ENCODE measurements at places on chromosomes 7 and 10.
A peak's percentile ranks its signal among the peaks of the same experiment; 100 is the strongest.

- no peak for DNase-seq
Observed at GRCh38 chr10:68957284-68957615, 1.3 kb downstream of the DDX21 start.

- DNase-seq: no peak
Observed at GRCh38 chr10:86538547-86538946, 17.0 kb upstream of the WAPL start.

DNA sequence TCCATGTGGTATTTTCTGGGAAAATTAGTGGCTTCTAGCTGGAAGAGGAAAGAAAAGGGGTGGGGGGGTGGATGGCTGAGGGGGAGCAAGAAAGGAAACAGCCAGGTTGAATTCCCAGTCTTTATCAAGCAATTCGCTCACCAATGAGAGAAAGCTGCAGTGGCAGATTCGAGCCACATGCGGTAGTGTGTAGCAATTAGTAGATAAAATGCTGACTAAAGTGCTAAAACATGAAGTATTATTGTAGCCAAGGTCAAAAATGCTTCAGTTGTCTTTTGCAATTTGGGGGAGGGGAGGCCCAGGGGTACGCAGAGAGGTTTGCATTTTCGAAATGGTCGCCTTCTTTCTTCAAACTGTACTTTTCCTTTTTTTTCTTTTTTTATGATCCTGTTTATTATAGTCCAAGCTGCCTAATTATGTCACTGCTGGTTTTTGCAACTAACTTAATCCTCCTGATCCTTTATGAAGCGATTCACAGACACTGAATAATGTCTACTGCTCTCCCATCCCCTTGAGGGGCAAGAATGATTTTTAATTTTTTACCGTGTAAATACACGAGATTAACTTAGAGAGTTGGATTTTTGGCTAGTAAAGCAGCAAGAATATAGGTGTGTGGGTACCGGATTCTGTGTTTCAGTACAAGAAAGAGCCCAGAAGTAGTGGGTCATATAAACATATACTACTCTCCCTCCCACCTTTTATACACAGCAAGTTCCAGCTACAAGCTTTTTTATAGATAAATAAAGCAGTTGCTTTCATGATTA lies 3.6 kb upstream of the ARID5B start:
- peak; percentile 22 for DNase-seq

- DNase-seq: no peak
Observed at GRCh38 chr7:41630741-41631140, 72.1 kb downstream of the INHBA start.

- no peak for DNase-seq
Observed at GRCh38 chr10:93821051-93821772, 63.5 kb downstream of the LGI1 start.

GRCh38 chr10:133158437-133158755 lies 1.6 kb upstream of the KNDC1 start:
- no peak for DNase-seq

DNA sequence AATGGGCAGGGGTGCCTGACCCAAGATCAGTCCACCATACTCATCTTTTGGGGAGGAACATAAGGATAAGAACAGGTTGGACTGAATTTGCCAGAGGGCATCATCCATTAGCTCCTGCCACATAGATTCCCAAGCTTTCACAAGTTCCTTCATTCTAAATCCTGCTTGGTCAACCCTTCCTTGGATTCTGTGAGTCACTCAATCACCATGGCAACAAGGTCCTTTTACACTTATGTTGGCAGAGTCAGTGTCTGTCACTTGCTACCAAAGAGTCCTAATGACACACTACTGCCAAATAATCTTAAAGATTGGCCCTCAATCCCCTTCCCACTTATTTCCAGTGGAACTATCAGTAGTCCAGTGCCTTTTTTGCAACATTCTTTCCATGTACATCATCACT lies 5.0 kb upstream of the LGI1 start:
- no peak for DNase-seq

- no peak for DNase-seq
Observed at GRCh38 chr7:82376739-82377138, 66.8 kb downstream of the CACNA2D1 start.

DNA sequence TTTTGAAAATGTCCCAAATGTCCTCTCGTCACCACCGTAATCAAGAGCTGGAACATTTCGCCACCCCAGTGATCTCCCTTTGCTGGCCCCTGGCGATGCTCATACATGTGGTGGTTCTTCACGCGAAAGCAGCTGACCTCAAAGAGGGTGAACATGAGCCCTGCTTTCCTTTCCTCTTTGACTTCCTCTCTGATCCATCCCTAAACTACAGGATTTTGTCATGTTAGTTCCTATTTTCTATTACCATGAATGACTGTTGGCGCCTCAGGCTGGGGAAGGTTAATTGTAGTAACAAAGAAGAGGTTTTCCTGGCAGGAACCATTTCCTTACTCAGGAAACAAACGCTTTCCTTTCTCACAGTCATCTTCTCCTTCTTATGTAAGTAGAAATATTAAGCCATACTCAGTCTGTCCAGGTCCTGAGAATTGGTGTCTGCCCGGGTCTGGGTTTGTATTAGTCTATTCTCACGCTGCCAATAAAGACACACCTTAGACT lies 114.5 kb downstream of the INSYN2A start:
- DNase-seq: no peak

- no peak for DNase-seq
Observed at GRCh38 chr10:132061030-132061429, 4.7 kb upstream of the JAKMIP3 start.

- no peak for DNase-seq
Observed at GRCh38 chr7:79520543-79520942, 67.1 kb upstream of the MAGI2 start.

DNA sequence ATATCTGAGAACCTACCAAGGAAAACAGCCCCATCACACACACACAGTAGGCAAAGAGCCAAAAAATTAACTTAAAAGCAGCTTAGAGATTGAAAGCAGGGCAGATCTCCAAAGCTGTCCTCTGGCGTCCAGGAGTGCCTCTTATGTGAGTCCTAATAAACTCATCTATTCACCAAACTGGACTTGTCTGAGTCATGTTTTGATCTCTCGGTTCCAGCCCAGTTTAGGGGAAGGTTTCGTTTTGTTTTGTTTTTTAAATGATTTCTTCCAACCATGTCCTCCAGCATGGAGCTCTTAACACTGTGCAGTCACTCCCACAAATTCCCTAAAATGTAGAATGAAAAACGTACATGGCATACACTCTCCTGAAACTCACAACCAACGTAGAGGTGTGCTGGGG lies 6.7 kb upstream of the PRSS37 start:
- no peak for DNase-seq

- DNase-seq: no peak
Observed at GRCh38 chr7:33854178-33854577, 51.2 kb upstream of the BMPER start.

GRCh38 chr7:107233174-107233573 lies 64.4 kb downstream of the HBP1 start:
- DNase-seq: no peak

- no peak for DNase-seq
Observed at GRCh38 chr10:102752934-102753664, 9.4 kb downstream of the WBP1L start.

- DNase-seq: no peak
Observed at GRCh38 chr10:11797847-11798633, 25.1 kb upstream of the PROSER2 start.

DNA sequence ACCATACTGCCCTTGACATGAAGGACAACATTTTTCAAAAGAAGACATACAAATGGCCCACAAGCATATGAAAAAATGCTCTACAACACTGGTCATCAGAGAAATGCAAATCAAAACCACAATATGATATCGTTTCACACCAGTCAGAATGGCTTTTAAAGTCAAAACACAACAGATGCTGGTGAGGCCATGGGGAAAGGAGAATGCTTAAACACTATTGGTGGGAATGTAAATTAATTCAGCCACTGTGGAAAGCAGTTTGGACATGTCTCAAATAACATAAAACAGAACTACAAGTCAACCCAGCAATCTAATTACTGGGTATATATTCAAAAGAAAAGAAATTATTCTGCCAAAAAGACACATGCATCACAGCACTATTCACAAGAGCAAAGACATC lies 4.2 kb upstream of the NT5C3A start:
- DNase-seq: no peak

- no peak for DNase-seq
Observed at GRCh38 chr10:125779403-125780327, 4.0 kb upstream of the MMP21 start.

GRCh38 chr7:140685407-140686087 lies 11.0 kb upstream of the NDUFB2 start:
- DNase-seq: no peak

- peak; percentile 29 for DNase-seq
Observed at GRCh38 chr7:8436965-8437364, 3.6 kb downstream of the NXPH1 start.

DNA sequence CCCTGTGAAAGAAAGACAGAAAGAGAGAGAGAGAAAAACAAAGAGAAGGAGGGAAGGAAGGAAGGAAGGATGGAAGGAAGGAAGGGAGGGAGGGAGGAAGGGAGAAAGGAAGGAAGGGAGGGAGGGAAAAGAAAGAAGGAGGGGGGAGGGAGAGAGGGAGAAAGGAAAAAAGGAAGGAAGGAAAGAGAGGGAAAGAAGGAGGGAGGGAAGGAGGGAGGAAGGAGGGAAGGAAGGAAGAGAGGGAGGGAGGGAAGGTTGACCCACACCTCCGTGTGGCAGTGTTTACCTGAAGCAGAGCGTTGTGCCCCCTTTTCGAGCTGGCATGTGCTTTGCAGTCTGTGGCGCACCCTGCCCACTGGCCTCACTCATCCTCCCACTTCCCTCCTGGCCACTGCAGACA lies 12.3 kb upstream of the MPP7 start:
- no peak for DNase-seq

GRCh38 chr10:100515612-100516011 lies 4.0 kb downstream of the SEC31B start:
- DNase-seq: no peak

- no peak for DNase-seq
Observed at GRCh38 chr10:29227201-29227600, 61.7 kb upstream of the LYZL1 start.

- DNase-seq: peak; percentile 85
Observed at GRCh38 chr7:50359995-50360925, 55.7 kb downstream of the IKZF1 start.

DNA sequence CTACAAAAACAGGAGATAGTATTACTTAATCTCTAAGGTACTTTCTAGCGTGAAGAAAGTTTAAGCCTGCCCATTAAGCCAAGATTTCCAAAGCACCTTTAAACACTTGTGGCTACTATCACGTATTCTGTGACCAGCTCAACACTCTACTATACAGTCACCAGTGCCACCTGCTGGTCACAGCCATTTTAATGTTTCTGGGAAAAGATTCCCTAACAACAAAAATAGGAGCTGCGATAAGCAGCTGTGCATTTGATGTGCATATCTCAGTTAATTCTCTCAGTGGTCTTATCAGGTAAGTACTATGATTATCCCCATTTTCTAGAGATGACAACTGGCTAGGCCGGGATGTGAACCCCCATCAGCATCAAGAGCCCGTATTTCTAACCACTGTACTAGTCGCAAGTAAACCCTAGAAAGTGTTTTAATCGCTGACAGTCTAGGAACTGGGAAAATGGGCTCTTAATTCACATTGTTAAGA lies 860 bp downstream of the SEC31B start:
- peak; percentile 63 for DNase-seq

DNA sequence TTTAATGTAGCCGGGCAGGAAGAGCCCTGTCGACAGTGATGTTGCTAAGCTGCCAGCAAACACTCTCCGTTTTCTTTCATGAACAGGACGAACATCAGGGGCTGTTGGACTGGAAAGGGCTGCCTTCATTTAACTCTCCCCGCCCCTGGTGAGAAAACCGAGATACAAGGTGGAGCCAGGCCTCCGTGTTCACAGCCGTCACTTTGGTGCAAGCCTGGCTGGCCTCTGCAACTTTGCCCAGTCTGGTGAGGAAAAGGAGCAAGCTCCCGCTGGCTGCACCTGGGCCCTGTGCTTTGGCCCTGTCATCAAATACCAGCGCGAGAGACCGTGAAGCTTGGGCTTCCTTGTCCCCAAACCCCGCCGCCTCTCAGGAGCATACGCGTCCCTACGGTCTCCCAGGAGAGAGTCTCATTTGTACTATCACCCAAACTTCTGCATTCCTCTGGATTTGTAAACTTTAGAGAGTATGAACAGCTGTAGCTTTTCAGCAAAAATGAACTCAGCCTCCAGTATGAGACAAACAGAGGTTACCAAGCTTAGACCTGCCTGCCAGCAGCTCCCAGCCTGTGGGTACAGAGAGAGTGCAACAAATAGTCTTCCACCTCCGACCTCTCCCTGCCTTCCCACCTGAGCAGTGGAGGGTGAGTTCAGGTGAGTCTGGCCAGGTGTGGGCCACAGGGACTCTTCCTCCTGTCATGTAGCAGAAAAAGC lies 445.3 kb upstream of the MGMT start:
- no peak for DNase-seq

GRCh38 chr10:113441220-113441619 lies 111.6 kb upstream of the HABP2 start:
- no peak for DNase-seq

DNA sequence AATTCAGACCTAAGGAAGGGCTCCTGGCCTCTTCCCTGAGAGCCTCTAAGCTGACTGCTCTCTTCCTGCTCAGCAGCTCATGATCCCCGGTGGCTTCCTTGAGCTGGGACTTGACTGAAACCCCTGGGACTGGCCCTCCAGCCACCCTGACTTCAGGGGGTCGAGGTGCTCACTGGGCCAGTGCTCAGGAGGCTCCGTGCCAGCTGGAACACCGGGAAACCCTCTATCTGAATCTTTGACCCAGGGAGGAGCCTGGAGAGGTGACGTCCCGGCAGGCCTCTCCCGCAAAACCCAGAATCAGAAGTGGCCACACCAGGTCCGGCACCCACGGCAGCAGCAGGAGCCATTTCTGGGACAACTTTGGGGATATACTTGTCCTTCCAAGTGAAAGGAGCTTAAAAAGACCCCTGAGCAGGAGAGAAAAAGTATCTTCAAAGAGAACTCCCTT lies 110.7 kb downstream of the WDR37 start:
- no peak for DNase-seq

DNA sequence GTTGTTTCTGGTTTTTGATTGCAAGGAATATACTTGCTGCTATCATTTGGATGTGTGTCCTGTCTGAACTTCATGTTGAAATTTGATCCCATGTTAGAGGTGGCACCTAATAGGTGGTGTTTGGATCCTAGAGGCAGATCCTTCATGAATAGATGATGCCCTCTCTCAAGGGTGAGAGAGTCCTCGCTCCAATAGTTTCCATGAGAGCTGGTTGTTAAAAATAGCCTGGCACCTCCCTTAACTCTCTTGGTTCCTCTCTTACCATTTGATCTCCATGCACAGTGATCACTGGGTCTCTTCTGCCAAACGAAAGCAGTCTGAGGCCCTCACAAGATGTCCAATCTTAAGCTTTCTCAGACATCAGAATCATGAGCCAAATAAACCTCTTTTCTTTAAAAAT lies 49.0 kb upstream of the ZNF248 start:
- no peak for DNase-seq

- DNase-seq: no peak
Observed at GRCh38 chr7:96481796-96482195, 159.9 kb upstream of the SLC25A13 start.

GRCh38 chr7:25180946-25181345 lies 47.3 kb downstream of the NPVF start:
- DNase-seq: no peak
